ENCODE measurements at places on chromosomes 7 and 10.

- DNase-seq, result no peak
These were observed 58.6 kb upstream of the FEZF1 start for GRCh38 chr7:122363144-122363543.

DNA sequence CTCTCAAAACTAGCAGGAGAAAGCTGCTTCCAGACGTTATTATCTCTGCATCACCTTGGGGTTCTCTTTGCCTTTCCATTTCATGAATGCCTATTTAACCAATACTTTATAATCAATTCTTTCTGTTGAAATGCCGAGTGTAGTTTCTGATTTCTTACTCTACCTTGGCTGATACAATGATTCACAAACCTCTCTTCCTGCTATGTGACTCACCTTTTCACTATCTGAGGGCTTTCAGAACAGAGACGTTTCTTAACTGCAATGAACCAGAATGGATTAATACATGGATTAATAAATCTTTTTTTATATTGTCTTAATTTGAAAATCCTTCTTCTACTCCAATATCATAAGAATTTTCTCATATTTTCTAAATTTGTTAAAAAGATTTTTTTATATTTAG lies 46.4 kb upstream of the ZNF746 start:
- DNase-seq, result no peak

DNA sequence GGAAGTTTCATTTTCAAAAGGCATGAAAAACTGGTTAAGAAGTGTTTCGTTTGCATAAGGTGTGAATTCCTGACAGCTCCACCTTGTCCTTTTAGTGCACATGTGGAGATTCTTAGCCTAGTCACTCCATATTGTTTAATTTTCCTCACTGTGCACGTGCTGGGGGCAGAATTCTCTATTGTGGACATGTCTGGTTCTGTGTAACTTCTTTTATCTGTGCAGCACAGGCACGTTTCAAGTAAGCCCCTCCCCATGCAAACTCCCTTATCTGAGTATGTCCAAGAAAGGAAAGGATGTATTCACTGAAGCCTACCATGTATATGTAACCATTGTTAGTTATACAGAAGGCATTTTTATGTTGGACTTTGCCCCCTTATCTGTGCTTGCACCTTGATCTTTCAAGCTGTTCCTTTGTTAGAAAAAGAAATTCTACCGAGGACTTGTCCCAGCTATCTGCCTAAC lies 1346.3 kb downstream of the REEP3 start:
- DNase-seq, result no peak

DNA sequence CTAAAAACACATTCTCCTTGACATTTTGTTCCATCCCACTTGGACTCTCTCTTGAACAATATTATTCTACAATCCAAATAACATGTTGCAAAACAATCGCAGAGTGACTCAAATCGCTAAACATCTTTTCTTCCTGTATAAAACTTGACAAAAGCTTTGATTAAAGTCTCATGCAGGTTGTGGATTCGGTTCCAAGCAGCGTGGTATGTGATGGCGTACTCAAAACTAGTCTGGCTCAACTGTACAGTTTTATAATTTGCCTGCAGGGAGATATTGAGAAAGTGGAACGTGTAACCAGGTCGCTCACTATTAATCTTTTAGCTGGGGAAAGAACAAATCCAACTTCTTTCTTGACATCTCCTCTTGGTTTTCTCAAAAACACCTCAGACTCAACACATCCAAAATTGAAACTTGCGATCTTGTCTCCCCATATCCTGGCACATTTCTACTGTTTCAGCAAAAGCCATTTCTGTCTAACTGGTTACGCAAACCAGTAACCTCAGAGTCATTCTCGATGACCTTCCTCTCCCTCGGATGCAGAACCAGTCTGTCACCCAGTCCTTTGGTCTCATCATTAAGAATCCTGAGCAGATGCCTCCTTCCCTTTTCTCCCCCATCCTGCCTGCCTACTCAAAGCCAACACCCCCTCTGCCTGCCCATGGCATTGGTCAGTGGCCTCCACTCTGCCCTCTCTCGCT lies 100.1 kb downstream of the CACNB2 start:
- DNase-seq, result no peak

DNA sequence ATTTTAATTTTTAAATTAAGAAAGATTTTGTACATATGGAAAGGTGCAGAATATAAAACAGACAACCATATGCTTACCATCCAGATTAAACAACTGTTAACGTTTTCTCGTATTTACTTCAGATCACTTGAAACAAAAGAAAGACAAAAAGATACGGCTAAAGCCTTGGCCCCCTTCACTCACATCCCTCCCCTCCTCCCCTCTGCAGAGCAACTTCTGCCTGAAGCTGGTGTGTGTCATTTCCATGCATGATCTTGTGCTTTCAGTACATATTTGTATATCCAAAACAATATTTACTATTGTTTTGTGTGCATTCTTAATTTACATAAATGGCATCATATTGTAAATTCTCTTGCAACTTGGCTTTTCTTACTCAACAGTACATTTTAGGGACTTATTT lies 68.5 kb upstream of the ANKRD1 start:
- no peak for DNase-seq

GRCh38 chr10:6141296-6142151 lies 52.7 kb downstream of the RBM17 start:
- peak; percentile 55 for DNase-seq

- no peak for DNase-seq
These were observed 163.6 kb upstream of the KMT2E start for GRCh38 chr7:104850374-104850773.

DNA sequence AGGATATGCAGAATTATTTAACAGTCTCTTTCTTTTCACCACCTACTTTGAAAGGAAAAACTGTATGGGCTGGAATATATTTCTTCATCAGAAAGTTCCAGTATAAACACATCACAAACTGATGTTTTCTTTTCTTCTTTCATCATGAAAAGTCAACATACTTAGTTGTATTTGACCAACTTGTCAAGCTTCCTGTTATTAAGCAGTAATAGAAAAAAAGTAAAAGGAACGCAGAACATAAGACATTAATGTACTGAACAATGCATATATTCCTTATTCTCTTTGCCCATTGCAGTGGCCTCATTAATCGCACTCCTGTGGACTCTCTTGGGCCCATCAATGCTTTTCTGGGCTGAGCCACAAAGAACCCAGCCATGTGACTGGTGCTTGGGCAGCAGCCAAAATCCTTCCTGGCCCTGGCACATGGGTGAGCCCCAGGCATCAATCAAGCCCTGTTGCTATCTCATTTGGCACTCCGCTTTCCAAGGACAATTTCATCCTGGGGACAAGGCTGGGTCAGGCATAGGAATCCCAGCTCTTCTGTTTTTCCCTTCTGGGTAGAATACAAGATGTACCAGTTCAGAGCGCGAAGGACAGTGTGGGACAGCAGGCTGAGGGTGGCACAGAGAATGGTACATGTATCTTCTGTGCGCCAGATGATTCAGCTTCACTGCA lies 42.3 kb downstream of the RHOBTB1 start:
- DNase-seq, result no peak

GRCh38 chr7:87003872-87004798 lies 55.3 kb downstream of the ELAPOR2 start:
- DNase-seq, result no peak

GRCh38 chr10:9274206-9274755 lies 1219.8 kb downstream of the GATA3 start:
- DNase-seq, result no peak

GRCh38 chr10:133318494-133319127 lies 9.9 kb downstream of the ZNF511 start:
- peak; percentile 36 for DNase-seq

- DNase-seq, result no peak
These were observed 4.4 kb upstream of the PDLIM1 start for GRCh38 chr10:95295031-95295755.

DNA sequence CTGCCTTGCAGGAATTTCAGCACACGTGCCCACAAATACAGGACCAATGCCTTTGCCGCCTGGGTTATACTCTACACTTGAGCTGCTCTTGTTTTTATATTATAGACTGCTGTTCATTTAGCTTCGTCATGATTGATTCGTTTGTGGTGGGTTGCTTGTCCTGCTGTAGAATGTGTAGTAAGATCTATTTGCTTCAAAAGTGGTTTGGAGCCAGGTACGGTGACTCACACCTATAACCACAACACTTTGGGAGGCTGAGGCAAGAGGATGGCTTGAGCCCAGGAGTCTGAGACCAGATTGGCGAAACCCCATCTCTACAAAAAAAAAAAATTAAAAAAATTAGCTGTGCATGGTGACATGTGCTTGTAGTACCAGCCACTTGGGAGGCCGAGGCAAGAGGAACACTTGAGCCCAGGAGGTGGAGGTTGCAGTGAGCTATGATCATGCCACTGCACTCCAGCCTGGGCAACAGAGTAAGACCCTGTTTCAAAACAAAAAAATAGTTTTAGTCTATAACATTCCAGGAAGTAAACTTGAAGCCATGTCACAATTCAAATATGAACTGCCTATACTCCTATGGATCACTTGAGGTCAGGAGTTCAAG lies 9.0 kb upstream of the RHBDD2 start:
- no peak for DNase-seq

DNA sequence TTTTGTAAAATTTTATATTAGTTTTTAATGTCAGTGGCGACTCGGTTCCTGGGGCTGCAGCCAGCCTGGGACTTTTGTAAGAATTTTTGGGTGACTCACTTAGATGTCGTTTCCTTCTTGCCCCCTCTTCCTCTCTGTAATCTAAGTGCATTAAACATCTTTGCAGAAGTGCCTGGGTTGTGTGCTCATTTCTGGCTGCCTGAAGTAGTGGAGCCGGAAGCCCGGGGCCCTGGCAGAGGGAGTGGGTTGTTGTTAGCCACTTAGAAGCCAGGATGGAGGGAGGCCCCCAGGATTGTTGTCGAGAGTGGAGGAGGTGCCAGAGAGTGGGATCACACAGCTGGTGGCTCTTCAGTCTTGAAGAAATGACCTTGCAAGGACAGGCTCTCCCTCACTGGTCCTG lies 11.0 kb upstream of the TRIM8 start:
- no peak for DNase-seq

GRCh38 chr10:86047588-86047987 lies 319.0 kb downstream of the GRID1 start:
- DNase-seq, result no peak

DNA sequence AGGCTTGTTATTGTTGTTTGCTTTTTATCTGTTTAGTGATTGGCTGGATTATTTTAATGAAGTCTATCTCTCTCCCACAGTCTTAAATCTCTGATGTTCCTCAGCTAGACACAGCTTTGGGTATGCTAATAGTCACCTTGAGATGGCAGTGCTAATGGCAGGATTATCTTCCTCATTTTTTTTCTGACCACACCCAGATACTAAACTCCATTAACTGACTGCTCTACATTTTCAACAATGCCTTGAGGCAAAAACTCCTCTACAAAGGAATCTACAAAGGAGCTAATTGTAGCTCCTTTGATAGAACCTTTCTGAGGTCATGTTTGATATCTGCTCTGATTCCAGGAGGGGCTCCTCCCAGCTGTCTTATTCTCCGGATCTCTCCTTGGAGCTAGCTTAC lies 122.6 kb downstream of the HBP1 start:
- DNase-seq, result no peak

- DNase-seq, result no peak
These were observed 16.7 kb downstream of the UNC5B start for GRCh38 chr10:71228875-71229675.

DNA sequence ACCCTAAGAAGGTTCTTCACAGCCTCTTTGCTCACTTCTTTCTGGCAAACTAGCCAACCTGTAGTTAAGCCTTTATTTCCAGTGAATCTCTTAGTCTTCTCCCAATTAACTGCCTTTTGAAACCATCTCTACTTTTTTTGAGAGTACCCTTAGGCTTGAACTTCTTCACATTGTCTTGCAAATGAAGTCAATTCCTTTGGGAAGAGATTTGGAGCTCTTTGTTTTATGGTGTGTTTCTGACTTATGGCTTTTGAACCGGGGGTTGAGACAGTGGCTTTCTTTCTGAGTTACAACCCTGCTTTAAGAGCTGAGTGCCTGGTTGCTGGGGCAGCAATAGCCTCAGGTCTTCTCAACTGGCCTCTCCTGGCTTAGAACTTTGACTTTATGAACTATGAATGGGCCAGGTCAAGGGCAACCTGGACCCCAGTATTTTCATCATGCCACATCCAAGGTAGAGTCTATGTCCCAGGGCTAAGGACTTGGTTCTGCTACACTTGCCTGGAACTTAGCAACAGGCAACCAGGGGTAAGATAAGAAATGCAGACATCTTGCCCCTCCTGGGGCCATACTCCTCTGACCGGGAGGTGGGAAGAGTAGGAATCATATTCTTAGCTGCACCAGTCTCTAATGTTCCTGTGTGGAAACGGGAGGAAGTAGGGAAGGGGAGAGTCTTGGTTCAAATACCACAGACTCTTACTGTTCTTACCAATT lies 53.0 kb downstream of the SP4 start:
- no peak for DNase-seq

- DNase-seq, result no peak
These were observed 11.1 kb downstream of the MCU start for GRCh38 chr10:72702868-72703581.

DNA sequence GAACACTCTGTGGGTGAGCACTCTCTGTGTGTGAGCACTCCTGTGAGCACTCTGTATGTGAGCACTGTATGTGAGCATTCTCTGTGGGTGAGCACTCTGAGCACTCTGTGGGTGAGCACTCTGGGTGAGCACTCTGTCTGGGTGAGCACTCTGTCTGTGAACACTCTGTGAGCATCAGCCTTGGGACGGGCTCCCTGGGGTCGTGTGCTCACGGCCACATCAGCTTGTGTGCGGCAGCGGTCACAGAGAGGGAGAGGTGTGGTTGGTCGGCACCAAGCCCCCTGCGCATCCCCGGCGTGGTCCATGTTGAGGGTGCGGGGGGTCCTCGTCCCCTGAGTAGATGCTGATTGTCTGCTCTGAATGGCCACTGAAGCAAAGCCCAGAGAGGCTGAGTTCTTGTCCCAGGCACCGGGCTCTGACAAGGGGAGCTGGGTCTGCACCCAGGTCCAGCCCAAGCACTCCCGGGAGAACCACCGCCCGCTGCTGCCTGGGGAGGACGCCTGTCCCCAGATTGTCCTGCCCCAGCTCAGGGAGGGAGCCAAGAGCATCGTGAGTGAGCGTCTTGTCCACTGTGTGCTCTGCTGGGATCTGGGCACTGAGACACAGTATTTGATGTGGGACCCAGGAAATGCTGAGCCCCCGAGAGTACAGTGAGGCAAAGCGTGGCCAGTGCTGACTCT lies 143.7 kb downstream of the DNAJB6 start:
- no peak for DNase-seq

DNA sequence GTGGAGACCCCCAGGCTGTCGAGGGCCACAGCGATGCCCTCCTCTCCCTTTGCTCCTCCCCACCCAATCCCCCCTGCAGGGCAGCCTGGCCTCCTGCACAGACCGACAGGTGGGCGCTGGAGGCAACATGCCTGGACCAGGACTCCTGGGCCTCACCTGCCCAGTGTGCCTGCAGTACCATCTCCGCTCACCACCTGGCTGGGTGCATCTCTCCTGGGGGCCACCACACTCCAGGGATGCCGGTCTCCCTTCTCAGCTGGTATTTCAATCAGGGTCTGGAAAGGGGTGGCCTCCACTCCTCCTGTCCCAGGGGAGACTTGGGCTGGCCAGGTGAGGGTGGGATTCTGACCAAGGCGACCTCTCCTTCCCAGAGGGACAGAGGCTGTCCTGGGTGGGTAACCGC lies 17.2 kb upstream of the CFAP46 start:
- DNase-seq, result no peak

- DNase-seq, result no peak
These were observed 57.0 kb downstream of the CC2D2B start for GRCh38 chr10:95964756-95965155.
